ENCODE measurements at places on chromosomes 12 and 14.

DNA sequence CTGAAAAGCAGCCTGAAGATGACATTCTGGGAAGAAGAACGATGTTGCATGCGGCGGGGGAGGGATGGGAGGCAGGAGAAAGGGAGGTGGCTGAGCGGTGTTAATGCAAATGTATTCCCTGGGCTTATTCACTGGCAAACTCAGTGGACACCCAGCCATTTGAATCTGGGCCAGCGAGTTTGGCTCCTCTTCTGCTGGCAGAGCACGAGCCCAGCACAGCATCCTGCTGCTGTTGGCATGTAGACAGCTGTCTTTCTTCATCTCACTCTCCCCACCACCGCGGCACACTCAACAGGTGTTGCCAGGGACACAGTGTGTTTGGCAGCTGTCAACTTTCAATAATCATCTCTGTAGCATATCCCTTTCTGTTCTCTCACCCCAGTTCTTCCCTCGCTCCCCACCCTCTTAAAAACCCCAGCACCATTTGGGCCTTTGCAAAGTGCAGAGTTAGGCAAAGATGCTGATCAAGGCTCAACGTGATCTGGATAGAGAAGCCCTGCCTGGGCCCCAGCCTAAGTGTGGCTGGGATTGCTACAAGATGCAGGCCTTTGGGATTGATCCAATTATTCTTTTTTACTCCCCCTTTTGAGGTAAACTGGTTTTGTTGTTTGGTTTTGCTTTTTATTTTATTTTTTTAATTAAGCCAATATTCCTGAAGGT, 131.9 kb downstream of the EXOC5 start:
- DNase-seq, result no peak

DNA sequence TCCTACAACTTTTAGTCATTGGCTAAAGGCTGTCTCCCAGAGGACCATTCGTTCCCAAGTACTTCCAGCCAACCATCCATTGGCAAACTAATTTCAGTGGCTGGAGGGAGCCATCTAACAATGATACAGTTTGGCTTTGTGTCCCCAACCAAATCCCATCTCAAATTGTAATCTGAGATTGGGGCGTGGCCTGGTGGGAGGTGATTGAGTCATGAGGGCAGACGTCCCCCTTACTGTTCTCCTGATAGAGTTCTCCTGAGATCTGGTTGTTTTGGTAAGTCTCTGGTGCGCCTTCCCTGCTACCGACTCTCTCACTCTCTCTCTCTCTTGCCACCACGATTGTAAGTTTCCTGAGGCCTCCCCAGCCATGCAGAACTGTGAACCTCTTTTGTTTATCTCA, 99.7 kb upstream of the FUT8 start:
- no peak for DNase-seq

- DNase-seq, result no peak
Measured at GRCh38 chr12:79083181-79083580, 218.6 kb downstream of the SYT1 start.

- DNase-seq, result peak; percentile 59
Measured at GRCh38 chr14:75886636-75887348, 95.0 kb downstream of the TGFB3 start.

GRCh38 chr12:23640754-23641153, 308.7 kb downstream of the SOX5 start:
- DNase-seq, result no peak

- DNase-seq, result no peak
Measured at GRCh38 chr12:5439788-5440300, 7.9 kb downstream of the NTF3 start.

- peak; percentile 50 for DNase-seq
Measured at GRCh38 chr14:95533391-95533821, 1.4 kb upstream of the GLRX5 start.

DNA sequence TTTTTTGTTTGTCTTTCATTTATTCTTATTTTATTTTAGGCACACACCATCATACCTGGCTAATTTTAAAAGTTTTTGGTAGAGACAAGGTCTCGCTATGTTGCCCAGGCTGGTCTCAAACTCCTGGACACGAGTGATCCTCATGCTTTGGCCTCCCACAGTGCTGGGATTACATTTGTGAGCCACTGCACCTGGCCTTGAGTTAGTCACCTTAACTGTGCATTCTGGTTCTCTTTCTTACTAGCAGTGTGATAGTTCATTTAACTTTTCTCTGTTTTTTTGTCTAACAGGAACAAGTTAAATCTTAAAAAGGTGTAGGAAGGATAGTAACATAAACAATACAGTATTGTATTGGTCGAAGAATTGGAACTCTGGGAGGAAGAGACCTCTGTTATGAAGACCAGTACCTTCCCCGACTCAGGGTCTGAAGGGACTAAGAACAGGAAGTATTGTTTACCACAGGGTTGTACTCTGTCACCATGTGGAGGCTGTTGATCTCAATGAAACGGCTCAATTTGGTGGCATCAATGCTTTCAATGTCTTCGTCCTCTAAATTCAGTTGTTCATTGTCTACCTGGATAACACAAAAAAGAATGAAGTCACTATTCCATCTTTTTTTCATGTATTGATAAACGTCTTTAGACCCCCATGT, 17.7 kb downstream of the ERP27 start:
- no peak for DNase-seq

GRCh38 chr12:58163021-58163420, 221.7 kb downstream of the ATP23 start:
- DNase-seq, result no peak

DNA sequence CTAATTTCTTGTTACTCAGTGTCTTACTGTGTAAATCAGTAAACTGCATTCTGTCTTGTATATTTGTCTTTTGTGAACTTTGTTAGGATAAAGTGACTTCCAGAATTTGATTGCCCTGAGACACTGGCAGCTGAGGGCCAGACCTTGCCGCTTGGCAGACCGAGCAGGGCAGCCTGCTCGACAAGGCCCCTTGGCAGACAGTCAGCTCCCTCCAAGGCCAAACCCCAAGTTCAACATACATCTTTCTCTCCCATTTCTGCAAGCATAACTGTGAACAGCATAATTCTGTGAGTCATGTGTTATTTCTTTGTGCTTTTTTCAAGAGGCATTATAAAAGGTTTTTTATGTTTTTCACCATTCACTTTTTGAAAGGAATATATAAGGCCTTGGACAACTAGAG, 39.2 kb upstream of the BMAL2 start:
- DNase-seq, result no peak

GRCh38 chr12:132483208-132483607, 6.7 kb upstream of the FBRSL1 start:
- no peak for DNase-seq

DNA sequence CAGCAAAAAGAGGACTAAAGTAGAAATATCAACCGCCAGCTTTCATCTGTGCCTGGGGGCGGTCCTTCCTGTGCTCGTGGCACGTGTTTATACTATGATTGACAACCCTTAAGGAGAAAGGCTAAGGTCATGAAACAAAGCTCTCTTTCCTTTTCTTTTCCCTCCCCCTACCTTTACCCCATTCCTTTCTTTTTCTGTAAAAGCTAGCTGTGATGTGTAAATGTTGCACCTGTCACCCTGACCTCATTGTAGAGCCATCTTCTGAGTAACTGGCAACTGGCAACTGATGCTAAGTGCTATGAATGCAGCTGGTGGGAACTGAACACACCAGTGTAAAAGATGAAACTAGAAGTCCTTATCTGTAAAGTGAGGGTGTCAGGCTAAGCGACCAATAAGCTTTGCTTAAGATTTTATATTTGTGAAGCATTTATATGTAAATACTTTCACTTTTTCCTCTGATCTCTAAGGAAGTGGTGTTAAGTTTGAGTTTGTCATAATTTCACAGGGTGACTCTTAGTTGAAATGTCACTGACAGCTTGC, 102.8 kb upstream of the BCAT1 start:
- DNase-seq, result no peak

DNA sequence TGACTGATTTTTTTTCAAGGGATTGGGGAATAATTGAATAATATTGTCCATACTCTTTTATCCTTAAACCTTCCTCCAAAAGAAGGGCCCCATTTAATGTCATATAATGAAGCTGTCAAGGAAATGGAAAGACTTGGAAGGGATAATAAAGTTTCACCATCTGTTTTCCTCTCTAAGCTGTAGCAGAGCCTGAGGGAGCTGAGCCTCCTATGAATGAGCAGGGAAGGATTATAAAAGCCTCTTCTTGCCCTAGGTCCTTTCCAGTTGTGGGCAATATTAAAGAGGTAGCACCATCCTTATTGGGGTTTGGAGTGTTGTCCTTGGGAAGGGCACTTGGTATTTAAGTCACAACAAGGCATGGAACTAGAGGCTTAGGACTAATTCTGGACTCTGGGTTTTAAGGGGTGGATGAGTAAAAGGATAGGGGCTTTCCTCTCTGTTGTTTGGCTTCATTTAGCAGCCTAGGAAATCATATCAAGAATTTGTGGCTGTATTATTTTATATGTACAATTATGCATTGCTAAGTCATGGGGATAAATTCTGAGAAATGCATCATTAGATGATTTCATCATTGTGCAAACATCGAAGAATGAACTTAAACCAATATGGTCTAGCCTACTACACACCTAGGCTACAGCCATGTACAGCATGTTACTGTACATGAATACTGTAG, 408.5 kb upstream of the DCN start:
- no peak for DNase-seq

GRCh38 chr12:53660041-53660440, 15.8 kb downstream of the ATP5MC2 start:
- DNase-seq, result no peak

DNA sequence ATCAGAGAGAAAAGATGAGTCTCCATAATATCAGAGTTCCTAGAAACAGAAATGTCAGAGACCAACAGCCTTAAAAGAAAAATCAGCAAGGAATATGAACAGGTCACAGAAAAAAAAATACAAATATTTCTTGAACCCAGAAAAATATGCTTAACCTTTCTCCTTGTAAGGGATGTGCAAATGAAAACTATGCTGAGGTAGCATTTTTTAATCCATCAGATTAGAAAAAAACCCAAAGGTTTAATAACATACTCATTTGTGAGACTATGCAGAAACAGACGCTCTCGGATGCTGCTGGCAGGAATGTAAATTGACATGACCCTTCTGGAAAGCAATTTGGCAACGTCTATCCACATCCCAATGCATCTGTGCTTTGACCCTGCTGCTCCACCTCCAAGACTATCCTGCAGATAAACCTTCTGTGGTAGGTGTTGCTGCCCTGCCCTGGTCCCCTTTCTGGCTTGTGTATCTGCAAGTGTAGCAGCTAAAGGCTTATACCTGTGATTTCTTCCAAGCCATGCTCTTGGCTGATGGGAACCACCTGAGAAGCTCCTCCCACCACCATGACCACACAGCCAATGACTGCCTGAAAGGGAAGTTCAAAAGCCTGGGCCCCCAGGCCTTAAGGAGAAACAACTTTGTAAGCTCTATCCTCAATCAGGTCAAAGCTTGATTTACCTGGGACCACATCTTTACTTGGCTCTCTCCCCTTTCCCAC, 49.4 kb downstream of the LTBP2 start:
- no peak for DNase-seq

GRCh38 chr12:79381248-79382208, 309.2 kb downstream of the PAWR start:
- DNase-seq, result no peak

DNA sequence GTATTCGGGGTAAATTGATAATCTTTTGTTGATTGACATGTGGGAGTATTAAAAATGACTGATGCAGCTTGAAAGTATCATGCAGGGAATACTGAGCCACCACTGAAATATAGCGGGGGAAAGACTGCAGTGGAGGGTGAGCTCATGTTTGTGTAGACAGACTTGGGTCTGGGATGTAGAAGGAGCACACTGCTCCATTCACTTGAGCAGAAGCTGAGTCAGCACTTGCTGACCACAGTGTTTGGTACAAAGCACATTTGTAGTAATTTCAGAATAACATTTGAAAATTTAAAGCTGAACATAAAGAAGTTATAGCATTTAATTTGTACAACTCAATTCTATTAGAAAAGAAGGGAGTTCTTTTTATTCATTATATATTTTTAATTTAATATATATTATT, 304.3 kb upstream of the PRICKLE1 start:
- no peak for DNase-seq

- DNase-seq, result peak; percentile 36
Measured at GRCh38 chr14:50944647-50945413, 547 bp upstream of the PYGL start.

DNA sequence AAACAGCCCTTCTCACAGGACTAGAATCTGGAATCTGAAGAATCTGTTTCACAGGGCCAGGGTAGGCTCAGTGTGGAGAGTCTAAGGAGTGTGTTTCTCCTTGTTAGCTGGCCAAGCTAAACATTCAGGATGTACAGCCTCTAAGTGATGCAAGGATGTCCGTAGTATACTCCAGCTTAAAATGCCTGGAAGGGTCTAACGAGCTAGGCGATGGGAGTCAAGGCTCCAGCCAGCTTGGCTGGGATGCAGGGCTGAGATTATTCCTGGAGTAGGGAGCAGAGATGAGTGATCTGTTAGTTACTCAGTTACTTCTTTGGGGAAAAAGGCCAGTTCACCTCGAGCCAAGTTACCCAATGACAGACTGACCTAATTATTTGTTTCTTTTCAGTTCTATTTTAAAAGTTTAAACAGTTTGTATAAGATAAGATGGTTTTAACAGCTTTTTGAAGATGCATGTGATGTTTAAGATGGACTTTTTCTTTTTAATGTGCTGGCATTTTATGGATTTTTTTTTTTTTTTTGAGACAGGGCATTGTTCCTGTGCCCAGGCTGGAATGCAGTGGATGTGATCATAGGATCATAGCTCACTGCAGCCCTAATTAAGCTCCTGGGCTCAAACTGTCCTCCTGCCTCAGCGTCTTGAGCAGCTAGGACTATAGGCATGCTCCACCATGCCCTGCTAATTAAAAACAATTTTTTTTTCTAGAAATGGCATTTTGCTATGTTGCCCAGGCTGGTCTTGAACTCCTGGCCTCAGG, 41.1 kb downstream of the SYNE2 start:
- peak; percentile 88 for DNase-seq

DNA sequence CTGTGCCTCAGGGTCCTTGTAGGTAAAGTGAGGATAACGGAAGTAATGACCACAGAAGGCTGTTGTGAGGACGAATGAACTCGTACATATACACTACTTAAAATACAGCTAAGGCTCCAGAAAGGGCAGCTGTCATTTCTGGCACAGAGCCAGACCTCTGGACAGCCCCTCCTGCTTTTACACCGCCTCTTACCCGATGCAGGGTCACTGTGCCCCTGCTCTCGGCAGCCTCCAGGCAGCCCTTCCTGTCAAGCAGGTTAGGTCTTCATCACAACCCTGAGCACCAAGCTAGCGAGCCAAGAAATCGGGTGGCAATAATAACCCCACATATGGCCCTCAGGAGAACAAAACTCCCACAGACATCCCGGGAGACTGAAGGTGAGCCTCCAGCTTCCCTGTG, 8.5 kb downstream of the TMEM229B start:
- DNase-seq, result no peak

DNA sequence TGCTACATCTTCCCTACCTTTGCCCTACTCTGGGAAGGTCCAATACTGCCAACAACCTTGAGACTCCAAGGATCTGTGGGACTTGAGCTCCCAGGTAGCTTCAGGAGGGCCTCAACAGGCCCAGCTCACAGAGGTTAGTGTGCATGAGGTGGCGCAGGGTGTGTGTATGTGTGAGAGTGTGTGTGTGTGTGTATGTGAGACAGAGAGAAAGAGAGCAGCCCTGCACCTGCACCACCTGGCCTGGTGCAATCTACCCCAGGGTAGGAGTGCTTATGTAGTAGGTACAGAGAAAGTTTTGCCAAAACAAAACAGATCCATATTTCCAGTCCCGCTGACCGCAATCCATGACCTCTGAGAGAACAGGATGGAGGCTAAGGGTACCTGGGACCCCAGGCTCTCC, 24.6 kb downstream of the TMEM229B start:
- no peak for DNase-seq
